NCI-H187 (cell line): ENCODE measurements at places on chromosomes 2 and 18.

DNA sequence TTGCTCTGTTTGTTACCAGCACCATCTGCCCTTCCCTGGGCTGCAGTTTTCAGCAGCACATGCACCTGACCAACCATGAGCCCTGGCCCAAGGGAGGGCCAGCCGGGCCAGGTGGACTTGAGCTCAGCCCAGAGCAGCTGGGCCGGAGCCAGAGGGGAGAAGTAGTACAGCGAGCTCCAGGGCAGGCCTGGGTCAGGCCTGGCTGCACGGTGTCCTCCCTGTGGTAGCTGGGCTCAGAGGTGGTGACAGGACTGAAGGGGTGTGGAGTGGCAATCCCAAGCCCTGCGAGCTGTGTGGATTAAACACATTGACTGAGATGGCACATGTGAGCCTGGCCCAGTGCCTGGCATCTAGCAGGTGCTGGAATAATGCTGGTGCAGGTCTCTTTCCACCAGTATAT, 222.2 kb downstream of the GLI2 start:
- DNase-seq: no peak

GRCh38 chr2:119431976-119432850, 559 bp downstream of the TMEM37 start:
- DNase-seq: no peak

DNA sequence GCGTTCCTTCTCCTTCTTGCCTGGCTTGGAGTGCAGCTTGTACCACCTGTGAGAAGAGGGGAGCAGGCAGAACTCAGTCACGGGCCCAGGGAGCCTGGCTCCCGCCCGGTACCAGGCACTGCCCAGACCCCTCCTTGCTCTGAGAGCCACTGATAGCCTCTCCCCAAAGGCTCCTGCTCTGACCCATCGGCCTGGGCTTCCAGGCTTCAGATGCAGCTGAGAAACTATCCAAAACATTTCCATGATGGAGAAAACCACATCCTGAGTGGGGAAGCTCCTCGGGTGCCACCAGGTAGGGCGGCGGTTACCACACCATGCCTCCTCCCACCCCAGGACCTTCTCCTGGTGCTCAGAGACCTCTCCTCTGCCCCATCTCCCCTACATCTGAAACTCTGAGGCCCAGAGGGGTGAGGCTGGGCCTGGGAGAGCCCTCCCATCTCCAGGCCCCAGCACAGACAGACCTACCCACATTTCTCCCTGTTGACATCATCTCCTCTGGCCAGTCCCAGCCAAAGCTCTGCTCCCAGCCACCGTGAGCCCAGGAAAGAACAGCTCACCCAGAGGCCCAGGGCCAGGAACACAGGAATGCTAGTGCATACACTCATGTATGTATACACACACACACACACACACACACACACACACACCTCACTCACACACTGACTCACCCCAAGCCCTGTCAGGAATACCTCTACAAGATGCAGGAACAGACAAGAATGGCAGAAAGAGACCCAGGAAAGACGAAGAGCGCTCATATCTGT, 17.9 kb upstream of the SFXN5 start:
- DNase-seq: no peak

- DNase-seq: no peak
Measured at GRCh38 chr2:44100351-44100750, 68.3 kb upstream of the PPM1B start.

GRCh38 chr2:152467677-152468410, 132.9 kb downstream of the FMNL2 start:
- DNase-seq: no peak

GRCh38 chr18:23283916-23284430, 148.7 kb downstream of the CABLES1 start:
- DNase-seq: no peak

- DNase-seq: no peak
Measured at GRCh38 chr2:132671151-132671835, 1.3 kb upstream of the LYPD1 start.

DNA sequence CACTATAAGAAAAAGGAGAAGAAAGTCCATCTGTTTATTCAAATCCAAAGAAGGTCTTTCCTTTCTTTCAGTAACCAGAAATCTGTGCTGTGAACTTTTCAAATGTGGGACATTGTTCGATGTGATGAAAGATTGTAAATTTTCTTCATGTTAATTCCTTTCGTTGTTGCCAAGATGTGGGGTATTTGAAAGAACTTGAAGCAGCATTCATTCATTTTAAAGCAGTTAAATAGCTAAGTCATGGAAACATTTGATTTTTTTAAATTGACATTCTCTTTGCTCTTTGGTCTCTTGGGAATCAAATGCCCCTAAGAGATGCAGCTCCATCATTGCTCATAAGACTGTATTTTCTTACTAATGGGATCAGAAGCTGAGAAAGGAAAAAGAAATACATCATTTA, 93.7 kb upstream of the EHBP1 start:
- DNase-seq: no peak

- no peak for DNase-seq
Measured at GRCh38 chr18:13452388-13452811, 233.8 kb downstream of the LDLRAD4 start.

DNA sequence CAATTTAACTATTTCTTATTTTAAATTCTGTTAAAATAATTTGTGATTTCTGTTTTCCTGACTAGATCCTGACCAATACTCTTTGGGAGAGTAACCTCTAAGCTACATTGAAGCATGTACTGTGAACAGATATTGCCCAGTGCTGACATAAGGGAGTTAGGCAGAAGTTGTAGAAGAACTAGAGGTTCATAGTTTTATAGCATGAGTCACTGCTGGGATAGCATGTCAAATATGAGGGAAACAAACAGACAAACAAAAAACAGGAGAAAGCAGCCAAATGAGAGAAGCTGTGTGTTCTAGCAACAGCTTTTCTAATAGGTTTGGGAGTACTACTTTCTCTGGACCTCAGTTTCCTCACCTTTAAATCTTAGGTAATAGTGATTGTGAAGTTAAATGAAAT, 72.4 kb downstream of the CERS6 start:
- no peak for DNase-seq

GRCh38 chr18:31723990-31724711, 36.5 kb downstream of the SLC25A52 start:
- no peak for DNase-seq

GRCh38 chr2:149161481-149162225, 123.2 kb downstream of the LYPD6B start:
- DNase-seq: no peak

GRCh38 chr2:3248754-3249475, 128.7 kb downstream of the EIPR1 start:
- DNase-seq: no peak

- peak; percentile 26 for DNase-seq
Measured at GRCh38 chr2:111121028-111121827, 514 bp downstream of the BCL2L11 start.

DNA sequence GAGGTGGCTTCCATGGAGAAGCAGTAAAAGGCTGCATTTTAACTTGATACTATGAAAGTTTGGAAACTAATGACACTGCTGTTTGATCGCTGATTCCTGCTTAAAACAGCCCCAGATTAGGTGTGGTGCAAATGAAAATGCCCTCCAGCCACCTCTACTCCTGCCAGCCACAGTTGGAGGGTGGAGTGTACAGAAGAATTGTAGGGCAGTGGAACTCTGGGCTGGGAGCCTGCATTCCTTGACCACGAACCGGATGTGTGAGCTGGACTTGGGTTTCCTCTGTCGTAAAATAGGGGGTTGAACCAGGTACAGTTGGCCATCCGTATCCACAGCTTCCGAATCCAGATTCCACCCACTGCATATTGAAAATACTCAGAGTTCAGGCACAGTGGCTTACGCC, 84.6 kb upstream of the RFX8 start:
- no peak for DNase-seq

- DNase-seq: no peak
Measured at GRCh38 chr18:29163596-29163995, 986.7 kb upstream of the CDH2 start.
